ENCODE measurements at places on chromosomes 2 and 18.
A peak's percentile ranks its signal among the peaks of the same experiment; 100 is the strongest.

GRCh38 chr18:154151-154550 lies 4.2 kb upstream of the USP14 start:
- DNase-seq, result peak; percentile 14

DNA sequence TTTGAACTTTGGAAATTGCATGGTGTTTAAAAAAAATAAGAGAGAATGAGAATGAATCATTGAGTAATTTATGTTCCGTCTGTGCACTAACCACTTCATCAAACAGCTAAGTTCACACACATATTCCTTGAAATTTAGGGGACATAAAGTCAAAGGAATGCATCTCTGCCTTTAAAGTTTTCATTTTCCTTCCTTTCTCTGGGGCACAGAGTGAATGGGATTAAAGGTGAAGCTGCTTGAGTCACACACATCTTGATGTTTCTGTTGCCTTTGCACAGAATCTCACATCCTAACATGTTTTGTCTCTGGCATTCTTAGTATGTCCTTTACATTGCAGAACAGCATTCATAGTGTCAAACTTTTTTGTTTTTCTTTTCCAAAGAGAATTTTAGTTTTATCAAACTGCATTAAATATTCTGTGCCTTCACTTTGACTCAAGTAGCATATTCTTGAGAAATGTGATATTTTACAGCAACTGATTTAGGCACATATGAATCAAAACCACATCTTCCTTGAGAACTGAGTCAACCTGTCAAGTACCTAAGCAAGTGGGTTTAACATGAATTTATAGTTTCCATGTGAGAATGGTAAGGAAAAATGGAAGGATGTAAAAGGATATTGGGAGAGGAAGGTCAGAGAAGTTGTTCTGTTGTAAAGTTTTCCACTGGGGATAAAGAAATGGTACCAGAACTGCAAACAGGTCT lies 169.1 kb upstream of the THUMPD2 start:
- no peak for DNase-seq

GRCh38 chr2:160534996-160535395 lies 41.4 kb upstream of the RBMS1 start:
- no peak for DNase-seq

DNA sequence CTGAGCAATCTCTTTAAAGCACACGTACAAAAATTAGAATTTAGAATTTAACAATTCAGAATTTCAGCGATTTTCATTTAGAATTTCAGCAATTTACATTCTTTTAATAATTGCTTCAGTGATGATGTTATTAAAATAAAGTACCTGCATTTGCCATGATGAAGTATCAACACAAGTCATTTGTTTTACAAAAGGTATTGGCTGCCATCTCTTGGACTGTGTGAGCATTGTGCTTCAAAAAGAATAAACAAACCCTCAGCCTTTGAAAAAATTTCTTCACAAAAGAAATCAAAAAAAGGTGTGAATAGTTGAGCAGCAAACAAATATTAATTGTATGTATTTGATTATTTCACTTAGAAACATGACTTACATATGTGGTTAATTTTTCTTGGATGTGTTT lies 27.1 kb upstream of the ZC3H15 start:
- DNase-seq, result peak; percentile 27

GRCh38 chr18:59085126-59085794 lies 54.4 kb upstream of the SEC11C start:
- DNase-seq, result no peak

DNA sequence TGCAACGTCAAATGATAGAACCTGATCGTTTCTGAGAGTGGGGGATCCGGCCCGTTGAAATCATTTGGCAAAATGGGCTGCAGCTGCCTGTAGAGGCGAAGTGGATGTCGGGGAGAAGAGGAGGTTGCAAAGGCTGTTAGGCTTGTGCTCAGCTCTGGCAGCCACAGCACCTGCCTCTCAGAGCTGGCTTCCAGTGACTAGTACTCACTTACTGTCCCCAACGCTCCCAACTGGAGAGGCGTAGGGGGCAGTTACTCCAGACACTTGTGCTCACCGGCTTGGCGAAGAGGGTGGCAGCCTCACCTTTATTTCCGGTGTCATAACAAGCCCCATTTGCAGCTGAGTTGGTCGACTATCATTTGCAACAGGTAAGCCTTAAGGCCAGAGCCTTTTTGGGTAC lies 37.9 kb downstream of the NCK2 start:
- DNase-seq, result no peak

DNA sequence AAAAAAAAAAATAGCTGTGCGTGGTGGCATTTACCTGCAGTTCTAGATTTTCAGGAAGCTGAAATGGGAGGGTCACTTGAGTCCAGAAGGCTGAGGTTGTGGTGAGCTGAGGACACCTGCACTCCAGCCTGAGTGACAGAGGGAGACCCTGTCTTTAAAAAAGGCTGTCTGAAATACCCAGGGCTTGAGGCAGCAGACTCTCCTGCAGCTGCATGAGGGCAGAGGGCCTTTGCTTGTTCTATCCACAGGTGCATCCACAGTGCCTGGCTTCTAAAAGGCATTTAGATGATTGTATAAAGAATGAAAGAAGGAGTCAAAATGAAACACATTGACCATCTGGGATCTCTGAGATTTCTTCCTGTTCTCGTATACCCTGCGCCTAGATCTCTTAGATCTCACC lies 152.9 kb downstream of the MGAT5 start:
- DNase-seq, result no peak

- DNase-seq, result no peak
Measured at GRCh38 chr2:216688731-216689340, 6.5 kb downstream of the IGFBP5 start.

GRCh38 chr2:100878000-100878791 lies 58.3 kb downstream of the NPAS2 start:
- DNase-seq, result no peak

GRCh38 chr2:209141142-209141541 lies 282.7 kb upstream of the MAP2 start:
- no peak for DNase-seq

DNA sequence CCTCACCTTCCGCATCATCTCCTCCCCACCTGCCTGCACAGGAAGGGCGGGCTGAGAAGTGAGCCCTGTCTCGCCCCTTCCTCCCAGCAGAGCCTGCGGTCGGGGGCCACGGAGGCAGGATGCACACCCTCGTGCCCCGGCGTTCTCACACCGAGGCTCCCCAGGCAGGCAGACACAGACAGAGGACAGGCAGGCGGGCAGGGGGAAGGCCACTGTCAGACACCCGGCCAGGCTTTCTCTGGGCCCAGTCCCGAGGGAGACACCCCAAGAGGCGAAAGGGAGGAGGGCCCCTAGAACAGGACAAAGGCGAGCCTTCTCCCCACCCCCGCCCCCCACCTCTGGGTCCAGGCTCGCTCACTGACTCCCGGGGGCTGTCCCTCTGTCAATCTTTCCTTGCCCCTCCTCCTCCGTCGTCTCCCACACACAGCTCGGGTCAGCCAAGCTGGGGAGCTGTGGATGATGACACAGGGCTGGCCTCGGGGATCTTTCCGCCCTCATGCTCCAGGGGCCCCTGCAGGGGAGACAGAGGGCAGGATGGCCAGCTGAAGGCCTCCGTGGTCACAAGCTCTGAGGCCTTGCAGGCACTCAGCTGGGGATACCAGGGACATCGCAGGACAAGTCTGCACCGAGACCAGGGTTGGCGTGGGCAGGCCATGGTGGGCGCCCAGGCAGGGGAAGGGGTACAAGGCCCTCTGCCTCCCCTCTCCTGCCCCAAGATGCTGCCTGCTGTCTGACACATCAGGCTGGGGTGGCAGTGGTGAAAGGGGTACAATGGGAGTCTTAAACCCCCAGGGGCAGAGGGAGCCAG lies 24.9 kb downstream of the BIN1 start:
- peak; percentile 50 for DNase-seq

- peak; percentile 53 for DNase-seq
Measured at GRCh38 chr2:29923110-29923721, 1.8 kb upstream of the ALK start.

DNA sequence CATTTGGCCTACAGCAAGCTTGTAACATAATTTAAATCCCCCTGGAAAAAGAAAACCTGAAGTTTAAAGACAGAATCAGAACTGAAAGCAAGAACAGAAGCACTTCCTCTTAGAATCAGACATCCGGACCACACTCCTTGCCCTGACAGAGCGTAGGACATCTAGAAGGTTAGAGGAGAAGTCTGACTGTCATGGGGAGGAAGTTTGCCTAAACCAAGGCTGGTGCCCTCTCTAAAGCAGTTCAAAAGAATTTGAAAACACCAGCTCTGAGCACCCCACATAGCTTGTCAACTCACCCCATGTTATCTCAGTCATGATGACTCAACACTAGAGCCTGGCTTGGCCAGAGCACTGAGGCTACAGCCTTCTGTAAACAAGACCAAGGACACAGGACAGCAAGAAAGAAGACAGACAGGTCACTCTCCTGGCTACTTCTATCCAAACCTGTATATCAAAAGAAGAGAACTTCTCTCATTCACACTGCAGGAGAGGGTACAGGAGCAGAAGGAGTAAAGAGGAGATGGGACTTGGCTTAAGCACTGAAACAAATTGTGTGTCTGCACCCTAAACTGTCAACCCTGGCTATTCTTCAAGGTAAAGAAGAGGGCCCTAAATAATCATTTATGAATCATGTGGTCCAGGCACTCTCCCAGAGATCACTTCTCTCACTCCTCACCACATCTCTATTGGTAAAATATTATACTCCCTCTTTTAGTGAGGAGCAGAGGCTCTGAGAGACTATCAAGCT lies 198.6 kb downstream of the MEMO1 start:
- peak; percentile 68 for DNase-seq

DNA sequence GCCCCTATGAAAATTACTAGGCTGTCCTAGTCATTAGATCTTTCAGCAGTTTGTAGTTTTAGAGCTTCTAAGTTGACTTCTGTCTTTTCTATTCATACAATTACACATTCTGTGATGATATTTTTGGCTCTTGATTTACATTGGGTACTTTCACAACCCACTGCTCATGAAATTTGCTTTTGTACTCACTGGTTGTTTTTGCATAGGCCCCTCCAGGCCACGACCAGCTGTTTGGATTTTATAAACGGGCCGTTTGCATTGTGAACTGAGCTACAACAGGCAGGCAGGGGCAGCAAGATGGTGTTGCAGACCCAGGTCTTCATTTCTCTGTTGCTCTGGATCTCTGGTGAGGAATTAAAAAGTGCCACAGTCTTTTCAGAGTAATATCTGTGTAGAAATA lies 193.8 kb downstream of the RPIA start:
- no peak for DNase-seq

- no peak for DNase-seq
Measured at GRCh38 chr2:185578322-185578721, 160.3 kb upstream of the FSIP2 start.

- peak; percentile 0 for DNase-seq
Measured at GRCh38 chr18:53268455-53268854, 928.5 kb downstream of the DCC start.

DNA sequence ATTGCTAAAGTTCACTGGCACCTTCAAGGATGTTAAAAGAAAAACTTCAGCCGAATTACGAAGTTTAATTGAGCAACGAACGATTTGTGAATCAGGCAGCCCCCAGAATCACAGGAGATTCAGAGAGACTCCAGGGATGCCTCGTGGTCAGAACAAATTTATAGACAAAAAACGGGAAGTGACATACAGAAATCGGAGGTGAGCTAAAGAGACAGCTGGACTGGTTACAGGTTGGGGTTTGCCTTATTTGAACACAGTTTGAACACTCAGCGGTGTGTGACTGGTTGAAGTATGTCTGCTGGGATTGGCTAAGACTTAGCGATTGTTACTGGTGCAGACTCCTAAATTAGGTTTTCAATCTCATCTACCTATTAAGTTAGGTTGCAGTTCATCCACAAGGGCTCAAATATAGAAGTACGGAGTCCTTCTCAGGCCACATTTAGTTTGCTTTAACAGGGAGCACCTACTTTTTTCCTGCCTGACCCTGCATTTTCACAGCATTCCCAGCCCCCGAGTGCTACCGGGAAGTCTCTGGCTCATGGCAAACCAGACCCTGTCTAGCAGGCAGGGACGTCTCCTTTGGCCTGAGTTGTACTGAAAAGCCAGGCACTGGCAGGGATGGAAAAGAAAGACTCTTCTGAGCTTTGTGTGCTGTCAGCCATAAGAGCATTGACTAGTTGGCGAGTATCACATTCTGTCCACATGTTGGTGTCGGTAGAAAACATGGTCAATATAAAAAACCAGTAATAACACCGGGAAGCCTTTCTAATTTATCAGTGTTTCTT lies 41.1 kb downstream of the CDCA7 start:
- no peak for DNase-seq

- DNase-seq, result peak; percentile 57
Measured at GRCh38 chr2:162072976-162073887, 783 bp downstream of the DPP4 start.

DNA sequence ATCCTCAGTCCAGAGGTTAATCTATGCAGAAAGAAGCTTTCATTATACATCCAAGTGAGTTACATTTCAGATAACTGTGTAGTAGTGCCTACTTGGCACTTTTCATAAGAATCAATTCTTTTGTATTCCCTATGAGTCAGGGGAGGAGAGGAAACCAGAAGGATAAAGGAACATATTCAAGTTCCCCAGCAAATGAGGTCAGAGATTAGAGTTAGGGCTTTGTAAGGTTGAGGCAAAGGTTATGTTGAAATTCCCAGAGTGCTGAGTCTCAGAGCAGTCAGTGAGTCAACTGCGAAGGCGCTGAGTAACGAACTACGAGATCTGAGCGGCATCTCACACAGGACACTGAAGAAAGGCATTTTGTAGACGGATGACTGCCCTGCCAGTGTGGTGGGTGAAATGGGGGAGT lies 25.1 kb upstream of the ME2 start:
- peak; percentile 89 for DNase-seq

DNA sequence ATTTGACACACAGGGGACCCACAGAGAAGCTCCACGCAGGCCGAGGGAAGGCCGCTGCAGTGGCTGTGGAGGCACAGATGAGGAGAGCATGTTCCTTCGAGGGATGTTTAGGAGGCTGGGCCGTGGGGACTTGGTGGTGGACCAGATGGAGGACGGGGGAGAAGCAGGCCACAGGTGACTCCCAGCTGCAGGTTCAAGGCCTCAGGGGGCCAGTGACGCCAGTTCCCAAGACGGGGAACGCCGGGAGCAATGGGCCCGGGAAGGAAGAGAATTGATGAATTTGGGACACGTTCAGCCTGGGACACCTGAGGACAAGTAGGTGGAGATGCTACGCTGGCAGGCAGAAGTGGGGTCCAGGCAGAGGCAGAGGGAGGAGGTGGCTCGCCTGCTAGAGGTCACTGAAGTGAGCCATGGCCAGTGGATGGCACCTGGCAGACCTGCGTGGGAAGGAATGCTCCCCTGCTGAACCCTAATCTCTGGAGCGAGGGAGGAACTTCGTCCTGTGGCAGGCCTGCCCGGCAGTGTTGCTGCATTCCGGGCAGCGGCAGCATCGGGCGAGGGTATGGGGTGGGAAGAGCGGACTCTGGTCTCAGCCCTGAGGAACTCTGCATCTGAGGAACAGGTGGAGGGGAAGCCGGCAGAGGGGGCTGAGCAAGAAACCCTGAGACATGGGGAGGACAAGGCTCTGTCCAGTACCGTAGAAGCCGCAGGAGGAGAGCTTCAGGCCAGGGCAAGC lies 25.2 kb upstream of the HPCAL1 start:
- DNase-seq, result no peak

GRCh38 chr2:187403568-187404260 lies 44.3 kb downstream of the CALCRL start:
- DNase-seq, result no peak

Data from iris pigment epithelial cell (primary cell).